ENCODE measurements at places on chromosomes 7 and 10.

- DNase-seq = peak; percentile 93
Measured at GRCh38 chr10:132452651-132453469, 55.9 kb downstream of the PWWP2B start.

DNA sequence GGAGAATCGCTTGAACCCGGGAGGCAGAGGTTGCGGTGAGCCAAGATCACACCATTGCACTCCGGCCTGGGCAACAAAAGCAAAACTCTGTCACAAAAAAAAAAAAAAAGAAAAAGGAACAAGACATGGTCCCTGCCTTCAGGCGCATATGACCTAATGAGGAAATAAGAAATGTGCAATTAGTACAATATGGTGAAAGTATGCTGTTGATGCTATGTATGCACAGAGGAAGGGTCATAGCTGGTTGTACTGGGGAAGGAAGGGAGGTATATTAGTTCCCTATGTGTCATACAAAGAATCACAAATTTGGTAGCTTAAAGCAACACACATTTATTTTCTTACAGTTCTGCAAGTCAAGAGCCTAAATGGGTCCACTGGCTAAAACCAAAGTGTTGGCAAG lies 97.8 kb upstream of the MPP7 start:
- no peak for DNase-seq

GRCh38 chr10:71766717-71767419 lies 6.5 kb downstream of the VSIR start:
- peak; percentile 75 for DNase-seq

DNA sequence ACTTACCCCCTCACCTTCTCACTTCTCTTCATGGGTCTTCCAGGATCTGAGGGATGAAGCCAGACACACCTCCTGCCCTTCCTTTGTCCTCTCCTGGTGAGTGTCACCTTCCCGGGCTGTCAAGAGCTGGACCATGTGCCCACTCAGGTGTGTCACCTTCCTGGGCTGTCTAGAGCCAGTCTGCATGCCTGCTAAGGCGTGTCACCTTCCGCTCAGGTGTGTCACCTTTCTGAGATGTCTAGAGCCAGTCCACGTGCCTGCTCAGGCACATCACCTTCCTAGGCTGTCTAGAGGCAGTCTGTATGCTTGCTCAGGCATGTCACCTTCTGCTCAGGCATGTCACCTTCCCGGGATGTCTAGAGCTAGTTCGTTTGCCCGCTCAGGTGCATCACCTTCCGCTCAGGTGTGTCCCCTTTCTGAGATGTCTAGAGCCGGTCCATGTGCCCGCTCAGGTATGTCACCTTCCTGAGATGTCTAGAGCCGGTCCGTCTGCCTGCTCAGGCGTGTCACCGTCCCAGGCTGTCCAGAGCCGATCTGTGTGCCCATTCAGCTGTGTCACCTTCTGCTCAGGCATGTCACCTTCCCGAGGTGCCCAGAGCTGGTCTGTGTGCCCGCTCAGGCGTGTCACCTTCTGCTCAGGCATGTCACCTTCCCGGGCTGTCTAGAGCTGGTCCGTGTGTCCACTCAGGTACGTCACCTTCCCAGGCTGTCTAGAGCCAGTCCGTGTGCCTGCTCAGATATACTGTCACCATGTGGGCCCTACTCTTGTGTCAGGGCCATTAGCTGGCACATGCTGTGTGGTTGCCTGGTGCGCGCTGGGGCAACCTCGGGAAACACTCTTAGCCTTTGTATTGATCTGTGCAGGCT lies 245.3 kb downstream of the EBF3 start:
- DNase-seq = no peak

DNA sequence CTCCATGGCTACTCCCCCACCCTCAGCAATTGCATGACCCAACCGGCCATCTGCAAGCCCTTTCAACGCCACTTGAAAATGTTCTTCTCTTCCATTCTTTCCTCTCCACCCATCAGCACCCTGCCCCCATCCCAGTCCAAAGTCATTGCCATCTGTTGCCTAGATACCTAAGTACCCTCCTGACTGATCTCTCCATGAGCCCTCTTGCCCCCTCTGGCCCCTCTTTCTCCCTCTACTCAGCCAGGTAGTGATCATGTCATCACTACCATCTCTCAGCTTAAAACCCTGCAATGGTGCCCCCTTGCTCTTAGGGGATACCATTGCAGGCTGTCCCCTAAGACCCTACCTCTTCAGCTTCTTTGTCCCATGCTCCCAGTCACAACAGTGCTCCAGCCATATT lies 30.5 kb upstream of the BTRC start:
- no peak for DNase-seq

DNA sequence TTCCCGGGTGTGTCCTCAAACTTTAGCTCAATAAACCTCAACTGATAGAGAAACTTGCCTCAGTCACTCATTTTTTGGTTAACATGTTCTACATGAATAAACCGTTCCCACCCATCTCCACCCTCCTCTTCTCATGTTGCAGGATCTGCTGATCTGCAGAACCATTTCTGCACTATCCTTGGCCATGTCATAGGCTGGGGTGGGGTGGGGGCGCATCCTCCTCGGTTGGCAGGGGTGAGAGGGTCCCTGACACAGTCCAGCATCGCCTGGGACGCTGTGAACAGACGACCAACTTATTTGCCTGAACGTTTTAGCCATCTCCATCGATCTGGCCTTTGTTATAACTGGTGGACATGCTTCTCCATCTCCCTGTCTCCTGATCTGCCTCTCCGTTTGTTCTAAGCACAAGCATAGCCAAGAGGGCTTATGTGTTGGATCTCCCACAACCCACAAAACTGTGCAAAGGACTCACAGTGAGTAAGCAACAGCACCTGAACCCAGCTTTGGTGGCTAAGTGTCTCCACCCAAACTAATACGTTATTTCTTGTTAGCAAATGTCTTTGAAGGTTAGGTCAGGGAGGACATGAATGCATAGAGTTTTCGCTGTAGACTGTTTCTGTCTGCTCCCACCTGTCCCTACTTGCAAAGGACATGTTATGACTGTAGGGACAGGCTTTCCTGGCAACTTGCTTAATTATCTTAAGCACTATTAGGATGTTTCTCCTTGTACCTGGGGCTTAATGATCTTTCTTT lies 51.7 kb downstream of the PRKCQ start:
- no peak for DNase-seq

DNA sequence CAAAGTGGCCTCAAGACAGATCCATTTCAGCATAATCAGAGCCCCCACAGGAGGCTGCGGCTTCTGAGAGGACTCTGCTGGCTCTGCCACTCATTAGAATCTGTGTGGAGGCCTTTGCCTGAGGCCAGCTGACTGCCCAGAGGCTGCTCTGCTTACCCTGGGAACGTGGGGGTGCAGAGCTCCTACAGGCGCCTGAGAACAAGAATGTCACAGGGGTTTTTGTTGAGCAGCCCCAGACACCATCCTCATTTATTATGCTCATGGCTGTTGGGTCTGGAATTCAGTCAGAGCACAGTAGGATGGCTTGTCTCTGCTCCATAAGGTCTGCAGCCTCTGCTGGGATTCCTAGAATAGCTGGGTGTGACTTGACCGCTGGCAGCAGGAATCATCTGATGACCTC lies 101.8 kb upstream of the GDF10 start:
- DNase-seq = no peak

DNA sequence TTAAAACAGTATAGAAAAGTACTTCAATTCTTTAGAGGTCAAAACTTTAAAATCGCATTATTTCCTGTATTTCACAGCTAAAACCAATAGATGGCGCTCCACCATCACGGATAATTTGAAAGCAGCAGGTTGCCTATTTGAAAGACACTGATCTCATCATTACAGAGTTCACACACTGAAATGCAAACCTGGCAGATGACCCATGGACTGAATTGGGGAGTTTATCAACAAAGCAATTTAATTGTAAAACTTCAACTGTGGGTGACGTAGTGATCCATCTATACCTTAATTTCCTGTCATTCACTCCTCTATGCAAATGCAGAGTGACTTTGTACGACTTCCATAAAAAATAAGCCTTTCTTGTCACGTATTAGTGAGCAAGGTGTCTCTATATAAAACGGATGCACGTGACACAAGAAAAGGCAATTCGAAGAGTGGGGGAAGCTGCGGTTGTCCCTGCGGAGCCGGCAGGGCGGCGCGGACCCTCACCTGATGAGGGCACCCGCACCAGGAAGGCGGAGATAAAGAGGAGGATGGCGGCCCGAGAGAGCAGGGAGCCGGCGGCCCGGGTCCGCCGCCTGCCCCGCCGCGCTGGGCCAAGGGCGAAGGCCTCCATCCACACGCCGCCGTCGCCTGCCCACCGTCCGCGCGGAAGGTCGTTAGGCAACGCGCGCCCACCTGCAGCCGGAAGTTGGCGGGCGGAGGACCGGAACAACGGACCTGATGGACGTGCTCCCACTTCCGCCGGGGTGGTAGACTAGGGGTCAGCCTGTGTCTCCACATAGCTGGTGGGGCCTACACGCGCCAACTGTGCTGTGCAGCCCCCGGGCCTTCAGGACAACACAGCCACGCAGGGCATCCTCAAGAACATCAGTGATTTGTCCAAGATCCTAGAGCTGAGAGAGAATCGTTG lies at the start of gene ZPBP:
Gene ZPBP, minus strand, starts transcription at position 668 of the 913 bp plus-strand sequence. Its CDS starts 52 bp downstream, at position 616.
- no peak for DNase-seq

- DNase-seq = no peak
Measured at GRCh38 chr7:125775317-125775716, 845.7 kb upstream of the POT1 start.

DNA sequence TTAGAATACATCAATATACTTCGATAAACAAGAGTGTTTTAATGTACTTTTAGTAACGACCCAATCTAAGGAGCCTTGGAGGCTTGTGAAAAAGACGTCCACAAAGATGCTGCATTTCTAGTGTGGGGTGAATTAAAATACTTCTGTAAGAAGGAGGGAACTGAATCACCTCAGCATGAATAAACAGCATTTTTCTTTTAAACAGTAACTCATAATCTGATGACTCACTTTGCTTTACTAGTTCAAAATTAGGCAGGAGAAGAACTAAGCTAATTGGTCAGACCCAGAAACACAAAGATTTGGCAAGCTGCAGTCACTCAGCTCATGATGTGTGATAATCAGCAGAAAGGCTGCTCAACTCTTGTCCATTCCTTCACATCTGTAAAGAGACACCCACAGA lies 24.2 kb downstream of the NCOA4 start:
- no peak for DNase-seq

DNA sequence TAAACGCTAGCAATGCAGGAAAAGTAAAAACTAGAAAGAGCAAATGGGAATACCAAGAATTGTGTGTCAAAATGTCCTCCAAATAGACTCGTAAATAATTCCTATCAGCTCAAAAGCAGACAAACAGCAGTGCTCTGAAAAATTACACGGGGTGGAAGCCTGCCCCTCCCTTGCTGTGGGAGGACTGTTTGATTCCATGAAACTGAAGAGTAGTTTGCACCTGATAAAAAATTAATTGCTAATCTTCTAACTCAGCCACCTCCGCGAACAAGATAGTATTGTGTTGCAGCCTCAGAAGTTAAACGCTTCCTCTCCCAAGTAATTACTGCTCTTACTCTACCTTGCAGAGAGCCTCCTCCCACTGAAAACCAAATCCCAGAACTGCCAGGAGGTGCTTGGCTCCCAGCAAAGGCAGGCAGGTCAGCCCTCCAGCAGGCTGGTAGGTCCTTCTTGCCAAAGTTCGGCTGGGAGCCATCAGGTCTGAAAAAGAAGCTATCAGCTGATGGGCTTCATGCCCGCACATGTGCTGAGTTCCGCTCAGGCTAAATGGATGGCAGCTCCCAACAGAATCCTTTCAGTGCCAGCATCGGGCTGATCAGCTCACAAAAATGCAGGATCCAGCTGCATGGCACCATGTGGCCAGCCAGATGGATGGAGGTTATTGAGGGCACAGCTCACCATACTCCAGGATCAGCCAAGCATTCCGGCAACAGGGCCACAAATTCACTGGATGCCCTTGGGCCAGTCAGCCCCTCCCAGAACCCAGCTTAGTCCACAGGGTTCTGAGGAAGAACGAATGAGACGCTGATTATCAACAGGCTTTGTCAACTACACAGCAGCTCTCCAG lies 37.1 kb downstream of the MAD1L1 start:
- DNase-seq = no peak

- DNase-seq = no peak
Measured at GRCh38 chr10:23412223-23412622, 26.7 kb upstream of the OTUD1 start.

DNA sequence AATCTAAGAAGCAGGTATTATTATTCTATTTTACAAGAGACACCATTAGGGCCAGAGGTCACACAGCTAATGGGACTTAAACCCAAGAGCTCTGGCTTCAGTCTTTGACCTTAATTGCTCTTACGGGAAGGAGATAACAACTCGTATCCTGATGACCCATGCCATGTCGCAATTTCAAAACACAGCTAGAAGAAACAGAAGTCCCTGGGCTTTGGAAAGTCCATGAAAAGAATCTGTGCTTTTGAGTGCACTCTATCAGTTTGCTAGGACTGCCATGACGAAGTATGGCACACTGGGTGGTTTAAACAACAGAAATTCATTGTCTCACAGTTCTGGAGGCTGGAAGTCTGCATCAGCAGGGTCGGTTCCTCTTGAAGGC lies 247.8 kb upstream of the AOAH start:
- DNase-seq = no peak

GRCh38 chr7:68070992-68071391 lies 1074.4 kb downstream of the TYW1 start:
- DNase-seq = no peak

DNA sequence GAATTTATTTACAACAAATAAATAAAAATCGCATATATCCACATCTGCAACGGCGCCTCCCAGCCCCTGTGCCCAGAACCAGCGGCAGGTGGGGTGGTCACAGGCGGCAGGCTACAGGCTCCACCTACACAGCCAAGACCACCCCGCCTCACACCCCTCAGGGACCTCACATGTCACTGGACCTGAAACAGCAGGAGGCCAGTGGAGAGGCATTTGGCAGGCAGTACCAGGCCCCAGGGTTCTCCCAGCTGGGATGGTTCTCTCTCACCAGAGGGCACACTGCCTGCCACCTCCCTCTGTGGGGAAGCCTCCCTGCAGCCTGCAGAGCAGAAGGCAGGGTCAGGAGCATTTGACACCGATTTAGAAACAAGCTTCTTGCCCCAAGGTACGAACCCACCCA lies 81.5 kb downstream of the MAD1L1 start:
- DNase-seq = no peak

DNA sequence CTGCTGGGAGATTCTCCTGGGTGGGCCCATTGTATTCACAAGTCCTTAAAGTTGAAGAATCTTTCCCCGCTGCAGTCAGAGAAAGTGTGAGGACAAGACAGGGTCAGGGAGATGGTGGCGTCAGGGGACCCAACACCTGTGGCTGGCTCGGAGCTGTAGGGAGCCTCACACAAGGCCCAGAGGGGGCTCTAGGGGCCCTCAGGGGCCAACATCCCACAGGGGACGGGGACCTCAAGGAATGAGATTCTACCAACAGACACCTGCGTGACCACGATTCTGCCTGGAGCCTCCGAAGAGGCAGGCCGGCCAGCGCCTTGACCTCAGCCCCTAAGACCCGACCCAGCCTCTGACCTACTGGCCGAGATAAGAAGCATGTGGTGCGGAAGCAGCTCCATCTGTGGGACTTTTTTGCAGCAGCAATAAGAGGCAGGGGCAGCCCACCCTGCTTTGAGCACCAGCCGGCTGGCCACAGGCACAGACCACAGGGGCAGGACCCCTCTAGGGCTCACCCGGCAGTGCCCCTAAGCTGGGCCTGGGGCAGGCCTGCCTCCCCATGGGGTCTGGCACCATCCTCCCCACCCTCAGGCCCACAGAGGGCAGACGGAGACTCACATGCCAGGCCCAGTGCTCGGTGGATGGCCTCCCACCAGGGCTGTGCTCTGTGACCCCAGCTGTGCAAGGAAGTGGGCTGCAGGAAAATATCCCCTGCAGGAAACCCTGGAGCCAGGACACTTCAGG lies 13.2 kb downstream of the RASGEF1A start:
- DNase-seq = no peak

Data from ovary (tissue), 10 donors.